ENCODE measurements at places on chromosomes 12 and 14. TPM values are rescaled to one million over a fixed set of nuclear protein-coding genes. Genes with fewer than 3 reads are reported as not detected.

DNA sequence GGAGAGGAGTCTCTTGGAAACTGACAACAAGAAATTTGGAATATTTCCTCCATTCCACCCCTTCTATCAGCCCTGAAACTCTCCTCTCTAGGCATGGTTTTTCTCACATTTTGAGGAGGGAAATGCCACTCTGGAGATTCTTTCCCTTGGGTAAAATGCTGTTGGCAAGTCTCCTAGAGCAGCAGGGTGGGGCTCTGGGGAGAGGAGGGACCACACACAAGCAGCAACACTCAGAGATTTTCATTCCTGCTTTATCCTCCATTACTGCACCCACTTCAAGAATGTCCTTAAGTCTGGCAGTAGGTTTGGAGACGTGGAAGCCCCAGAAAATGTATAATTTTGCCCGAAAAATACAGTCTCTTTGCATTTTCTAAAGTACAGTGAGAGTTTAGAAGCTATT, 130.8 kb upstream of the FLRT2 start:
- no peak overlapping the region for H3K27ac ChIP-seq
- no peaks in the 10 kb centered on the region for H3K4me1 ChIP-seq
- no peaks in the 10 kb centered on the region for H3K27me3 ChIP-seq
- H3K36me3 ChIP-seq: no peaks in the 10 kb centered on the region

DNA sequence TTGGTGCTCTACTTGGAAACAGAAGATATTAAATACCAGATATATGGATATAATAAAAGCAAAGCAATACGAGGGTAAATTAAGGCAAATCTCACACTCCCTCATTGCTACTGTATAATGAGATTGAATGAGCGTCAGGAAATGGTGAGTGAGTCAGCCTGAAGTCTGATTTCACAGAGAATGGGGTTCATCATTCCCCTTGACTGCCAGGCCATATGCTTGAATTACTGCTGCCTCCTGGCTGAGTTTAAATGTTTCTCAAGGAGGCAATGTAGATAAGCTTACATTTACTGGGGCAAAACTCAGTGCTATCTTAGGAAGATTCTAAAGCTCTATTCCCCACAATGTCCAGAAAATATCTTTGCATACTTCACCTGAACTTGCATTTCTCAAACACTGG, 380.2 kb downstream of the TMEM132D start:
- H3K27ac ChIP-seq: no peak overlapping the region
- DNase-seq: no peak
- H3K36me3 ChIP-seq: no peaks in the 10 kb centered on the region

DNA sequence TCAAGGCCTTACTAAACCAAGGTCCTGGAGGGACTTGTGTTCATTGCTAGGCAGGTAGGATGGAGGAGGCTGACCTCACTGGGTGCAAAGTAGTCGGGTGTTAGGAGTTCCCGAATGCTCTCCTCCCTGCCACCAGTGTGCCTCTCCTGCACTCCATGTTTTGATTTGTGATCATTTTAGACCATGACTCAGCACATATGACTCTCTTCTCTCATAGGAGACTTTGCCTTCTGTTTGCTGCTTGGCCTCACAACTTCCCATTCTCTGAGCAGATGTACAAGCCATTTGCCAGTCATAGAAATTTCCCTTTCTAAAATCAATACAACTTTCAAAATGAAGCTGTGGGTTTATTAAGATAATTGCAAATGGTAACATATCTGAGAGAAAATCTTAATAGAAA, 46.6 kb upstream of the LRIG3 start:
- no peaks in the 10 kb centered on the region for H3K36me3 ChIP-seq
- no peak overlapping the region for H3K4me3 ChIP-seq
- no peak overlapping the region for H3K27ac ChIP-seq
- no peaks in the 10 kb centered on the region for H3K27me3 ChIP-seq
- no peaks in the 10 kb centered on the region for H3K4me1 ChIP-seq

DNA sequence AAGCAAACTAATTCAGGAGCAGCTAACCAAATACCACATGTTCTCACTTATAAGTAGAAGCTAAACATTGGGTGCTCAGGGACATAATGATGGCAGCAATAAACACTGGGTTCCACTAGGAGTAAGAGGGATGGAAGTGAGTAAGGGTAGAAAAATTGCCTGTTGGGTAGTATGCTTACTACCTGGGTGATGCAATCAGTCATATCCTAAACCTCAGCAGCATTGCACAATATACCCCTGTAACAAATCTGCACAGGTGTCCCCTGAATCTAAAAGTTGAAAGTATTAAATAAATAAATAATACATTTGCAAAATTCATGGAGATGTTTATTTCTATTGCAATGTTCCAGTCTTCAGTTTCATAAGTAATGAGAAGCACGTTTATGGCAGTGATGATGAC, 409.8 kb upstream of the FOXG1 start:
- DNase-seq: no peak
- H3K4me1 ChIP-seq: no peaks in the 10 kb centered on the region
- no peak overlapping the region for H3K4me3 ChIP-seq
- no peaks in the 10 kb centered on the region for H3K27me3 ChIP-seq

GRCh38 chr14:86766469-86766868, 1226.5 kb downstream of the GALC start:
- H3K4me3 ChIP-seq: no peak overlapping the region
- no peak overlapping the region for H3K27ac ChIP-seq
- no peak for DNase-seq
- no peaks in the 10 kb centered on the region for H3K27me3 ChIP-seq
- no peaks in the 10 kb centered on the region for H3K36me3 ChIP-seq

GRCh38 chr12:127485528-127485927, 781.4 kb upstream of the TMEM132C start:
- no peak overlapping the region for H3K4me3 ChIP-seq
- no peaks in the 10 kb centered on the region for H3K36me3 ChIP-seq
- H3K4me1 ChIP-seq: peaks cover 10% of the 10 kb centered on the region
- no peak overlapping the region for H3K27ac ChIP-seq

DNA sequence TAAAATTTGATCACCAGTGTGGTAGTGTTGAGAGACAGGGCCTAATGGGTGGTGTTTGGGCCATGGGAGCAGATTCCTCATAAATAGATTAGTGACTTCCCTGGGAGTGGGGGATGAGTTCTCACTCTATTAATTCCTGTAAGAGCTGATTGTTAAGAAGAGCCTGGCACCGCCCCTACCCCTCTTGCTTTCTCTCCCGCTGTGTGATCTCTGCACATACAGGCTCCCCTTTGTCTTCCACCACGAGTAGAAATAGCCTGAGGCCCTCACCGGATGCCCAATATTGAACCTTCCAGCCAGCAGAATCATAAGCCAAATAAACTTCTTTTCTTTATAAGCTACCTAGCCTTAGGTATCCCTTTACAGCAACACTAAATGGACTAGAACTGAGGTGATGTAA, 31.9 kb upstream of the CAND1 start:
- DNase-seq: no peak
- no peaks in the 10 kb centered on the region for H3K36me3 ChIP-seq
- H3K27me3 ChIP-seq: no peaks in the 10 kb centered on the region
- no peak overlapping the region for H3K27ac ChIP-seq

DNA sequence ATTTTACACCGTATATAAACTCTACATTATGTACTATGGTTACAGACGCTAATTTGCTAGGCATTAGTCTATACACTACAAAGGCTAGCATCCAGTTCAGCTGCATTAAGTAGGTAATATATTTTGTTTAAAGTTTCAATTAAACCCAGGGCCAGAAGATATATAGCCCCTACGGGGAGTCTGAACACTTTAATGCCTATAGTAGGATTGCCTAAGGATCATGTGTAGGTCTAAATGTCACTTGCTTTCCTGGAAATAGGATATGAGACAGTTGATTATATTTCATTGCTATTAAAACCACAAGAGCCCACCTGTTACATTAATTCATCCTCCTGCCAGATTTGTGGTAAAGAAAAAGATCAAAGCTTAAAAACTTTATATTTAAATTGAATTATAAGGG, 286.9 kb downstream of the TMTC2 start:
- H3K27me3 ChIP-seq: no peaks in the 10 kb centered on the region
- no peaks in the 10 kb centered on the region for H3K36me3 ChIP-seq
- no peaks in the 10 kb centered on the region for H3K4me1 ChIP-seq
- DNase-seq: no peak
- no peak overlapping the region for H3K4me3 ChIP-seq
- no peak overlapping the region for H3K27ac ChIP-seq

- no peaks in the 10 kb centered on the region for H3K4me1 ChIP-seq
- no peaks in the 10 kb centered on the region for H3K27me3 ChIP-seq
- H3K4me3 ChIP-seq: no peak overlapping the region
- no peak overlapping the region for H3K27ac ChIP-seq
Measured at GRCh38 chr12:27937768-27938167, 34.8 kb downstream of the PTHLH start.

GRCh38 chr12:67239061-67239460, 30.1 kb upstream of the CAND1 start:
- no peak overlapping the region for H3K4me3 ChIP-seq
- no peak overlapping the region for H3K27ac ChIP-seq
- H3K27me3 ChIP-seq: no peaks in the 10 kb centered on the region
- DNase-seq: no peak
- H3K36me3 ChIP-seq: no peaks in the 10 kb centered on the region

GRCh38 chr12:24175284-24175683, 225.8 kb upstream of the SOX5 start:
- H3K4me3 ChIP-seq: no peak overlapping the region
- no peak overlapping the region for H3K27ac ChIP-seq
- H3K27me3 ChIP-seq: no peaks in the 10 kb centered on the region
- H3K36me3 ChIP-seq: no peaks in the 10 kb centered on the region
- no peaks in the 10 kb centered on the region for H3K4me1 ChIP-seq
- DNase-seq: peak; percentile 25

The PACS2 gene
- total RNA-seq: 79.9 TPM

The TRPV4 gene
- total RNA-seq: not detected

The NYNRIN gene
- total RNA-seq: 11.4 TPM
